ENCODE measurements at places on chromosomes 16 and 17.
A peak's percentile ranks its signal among the peaks of the same experiment; 100 is the strongest.

GRCh38 chr16:23952128-23952970 is 116.6 kb downstream of the PRKCB start:
- DNase-seq, result no peak

DNA sequence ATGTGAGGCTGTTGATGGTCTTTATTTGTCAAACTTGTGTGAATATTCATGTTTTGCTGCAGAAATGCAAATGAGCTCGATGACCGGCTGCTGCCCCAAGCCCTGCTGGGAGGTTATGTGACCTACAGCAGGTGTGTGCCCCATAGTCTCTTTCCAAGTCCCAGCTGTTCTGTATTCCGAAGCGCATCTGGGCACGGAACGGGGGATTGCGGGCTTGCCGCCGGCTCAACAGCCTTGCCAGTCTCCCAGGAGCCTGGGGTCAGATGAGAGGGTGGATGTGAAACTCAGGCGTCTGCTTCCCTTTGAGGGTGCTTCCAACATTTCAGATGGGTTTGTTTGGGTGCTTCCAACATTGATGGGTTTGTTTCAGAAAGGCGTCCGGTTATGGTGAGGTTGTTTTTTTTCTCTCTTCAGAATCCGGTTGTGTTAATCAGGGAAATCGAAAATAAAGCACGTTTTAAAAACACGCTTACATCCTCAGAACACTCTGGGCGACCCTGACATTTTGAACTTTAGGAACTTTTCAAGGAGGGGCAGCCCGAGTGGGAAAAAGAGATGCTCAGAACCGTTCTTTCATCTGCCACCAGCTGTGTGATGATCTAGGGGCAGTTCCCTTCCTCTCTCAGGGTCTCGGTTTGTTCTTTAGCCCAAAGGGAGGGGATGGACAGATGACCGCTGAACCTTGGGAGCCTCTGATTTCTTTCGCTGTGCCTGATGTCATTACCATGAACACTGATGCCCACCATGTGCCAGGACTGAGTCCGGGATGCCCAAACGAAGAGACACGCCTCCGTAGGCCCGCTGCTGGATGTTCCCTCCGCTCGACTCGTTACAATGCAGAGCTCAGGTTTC is 47.8 kb upstream of the AMZ2 start:
- no peak for DNase-seq

DNA sequence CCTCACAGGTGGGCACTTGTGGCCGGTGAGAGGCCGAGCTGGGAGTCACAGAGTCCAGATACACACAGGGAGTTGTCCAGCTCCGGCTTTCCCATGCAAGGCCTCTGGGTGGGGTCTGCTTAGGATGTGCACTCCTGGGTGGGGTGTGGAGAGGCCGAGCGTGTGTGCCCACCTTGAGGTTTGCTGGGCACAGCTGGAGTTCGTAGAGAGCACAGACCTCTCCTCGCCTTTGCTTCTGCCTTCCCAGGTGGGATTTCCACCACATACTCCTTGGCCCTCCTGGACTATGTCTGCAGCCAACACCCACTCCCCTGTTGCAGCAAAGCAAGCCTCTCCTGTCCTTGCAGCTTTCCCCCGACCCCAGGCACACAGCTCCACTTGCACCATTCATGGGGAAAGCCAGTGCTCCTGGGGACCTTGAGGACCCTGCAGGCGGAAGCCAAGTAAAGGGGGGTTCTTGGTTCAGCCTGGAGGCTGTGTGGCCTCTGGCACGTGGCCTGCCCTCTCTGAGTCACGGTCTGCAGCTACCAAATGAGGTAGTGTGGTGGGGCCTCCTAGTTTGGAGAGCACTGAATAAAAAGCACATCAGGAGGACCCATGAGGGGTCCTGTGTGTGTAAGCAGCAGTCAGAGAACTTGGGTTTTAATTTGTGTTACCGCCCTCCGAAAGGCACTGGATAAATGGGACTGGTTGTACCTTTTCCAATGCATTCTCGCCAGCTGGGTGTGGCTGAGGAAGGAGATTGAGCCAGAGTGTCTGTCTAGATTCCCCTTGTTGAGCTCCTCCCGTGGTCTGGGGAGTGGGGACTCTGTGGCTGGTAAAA is 31.5 kb downstream of the MPRIP start:
- DNase-seq, result peak; percentile 63

DNA sequence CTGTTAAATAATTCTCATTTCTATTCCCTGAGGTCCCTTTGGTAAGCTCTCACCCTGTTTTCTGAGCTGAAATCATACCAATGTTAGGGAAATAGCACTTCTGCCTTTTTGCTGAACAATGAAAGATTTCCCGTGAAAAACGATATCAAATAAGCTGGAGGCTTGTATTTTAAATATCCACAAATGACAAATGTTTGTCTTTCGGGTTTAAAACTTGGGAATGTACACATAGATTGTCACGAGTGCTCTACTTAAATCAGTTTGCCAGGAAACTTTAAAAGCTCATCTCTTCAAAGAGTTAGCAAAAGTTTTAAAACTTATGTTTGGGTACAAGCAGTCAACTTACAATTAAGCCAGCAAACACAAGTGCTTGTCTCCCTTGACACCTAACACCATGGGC is 393.5 kb upstream of the MON1B start:
- no peak for DNase-seq

GRCh38 chr16:86515413-86515776 is 5.1 kb downstream of the FOXF1 start:
- no peak for DNase-seq

DNA sequence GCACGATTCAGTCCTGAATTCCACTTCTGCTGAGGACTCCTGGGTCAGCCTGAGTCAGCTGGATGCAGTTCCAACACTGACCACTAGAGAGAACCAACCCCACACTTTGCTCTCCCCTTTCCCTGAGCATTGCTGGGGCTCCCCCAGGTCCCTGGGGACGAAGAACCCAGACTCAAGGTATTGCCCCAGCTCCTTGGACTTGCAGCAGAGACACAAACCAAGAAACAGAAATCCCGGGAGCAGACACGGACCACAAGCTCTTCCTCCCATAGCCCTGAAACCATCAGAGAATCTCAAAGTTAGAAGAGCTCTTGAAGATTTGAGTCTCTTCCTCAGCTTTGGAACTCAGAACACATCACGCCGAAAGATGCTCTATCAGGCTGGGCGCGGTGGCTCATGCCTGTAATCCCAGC is 678 bp upstream of the GH1 start:
- DNase-seq, result peak; percentile 91

DNA sequence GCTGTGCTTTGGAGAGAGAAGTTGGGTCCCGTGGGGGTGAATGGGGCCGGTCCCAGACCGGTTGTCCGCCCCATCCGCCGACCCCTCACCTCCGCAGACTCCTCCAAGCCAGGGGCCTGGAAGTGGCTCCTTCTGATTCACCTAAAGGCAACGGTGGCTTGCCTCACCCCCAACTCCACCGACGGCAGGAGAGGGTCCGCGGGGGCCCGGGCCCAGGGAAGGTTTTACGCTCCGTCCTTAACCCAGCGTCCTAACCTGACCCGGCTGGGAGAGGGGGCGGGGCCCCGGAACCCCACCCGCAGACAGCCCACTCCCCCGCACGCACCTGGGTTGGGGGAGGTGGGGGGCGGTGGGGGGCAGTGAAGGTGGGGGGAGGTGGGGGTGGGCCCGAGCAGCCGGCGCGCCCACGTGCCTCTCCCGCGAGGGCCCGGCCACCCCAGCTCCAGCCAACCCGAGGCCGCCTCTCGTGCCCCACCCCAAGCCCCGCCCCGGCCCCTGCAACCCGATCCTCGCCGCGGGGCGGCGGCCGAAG is 12.7 kb upstream of the CD300A start:
- peak; percentile 98 for DNase-seq
